K562 (cell line): ENCODE measurements at places on chromosomes 13 and 19. TPM values are rescaled to one million over a fixed set of nuclear protein-coding genes. Genes with fewer than 3 reads are reported as not detected.
A peak's percentile ranks its signal among the peaks of the same experiment; 100 is the strongest.

Gene ANO8
- 7.6 and 8.5 TPM in 2 replicates for total RNA-seq

- H3K4me3 ChIP-seq, result no peak overlapping the region
- no peaks in the 10 kb centered on the region for H3K4me1 ChIP-seq
- H3K27ac ChIP-seq, result no peak overlapping the region
- peaks cover 12% of the 10 kb centered on the region; the same call in 2 of the 3 replicates for H3K27me3 ChIP-seq
Observed at GRCh38 chr13:44903574-44903985, 85.7 kb downstream of the NUFIP1 start.

Gene PLA2G4C
- 0.35 and 0.38 TPM in 2 replicates for total RNA-seq

- H3K4me3 ChIP-seq, result no peak overlapping the region
- H3K36me3 ChIP-seq, result peaks cover 79% of the 10 kb centered on the region
- no peaks in the 10 kb centered on the region for H3K27me3 ChIP-seq
- peaks cover 12% of the 10 kb centered on the region; the same call in 1 of the 2 replicates for H3K4me1 ChIP-seq
- no peak for DNase-seq
Observed at GRCh38 chr19:46373491-46374359, 26.8 kb downstream of the PPP5C start.

DNA sequence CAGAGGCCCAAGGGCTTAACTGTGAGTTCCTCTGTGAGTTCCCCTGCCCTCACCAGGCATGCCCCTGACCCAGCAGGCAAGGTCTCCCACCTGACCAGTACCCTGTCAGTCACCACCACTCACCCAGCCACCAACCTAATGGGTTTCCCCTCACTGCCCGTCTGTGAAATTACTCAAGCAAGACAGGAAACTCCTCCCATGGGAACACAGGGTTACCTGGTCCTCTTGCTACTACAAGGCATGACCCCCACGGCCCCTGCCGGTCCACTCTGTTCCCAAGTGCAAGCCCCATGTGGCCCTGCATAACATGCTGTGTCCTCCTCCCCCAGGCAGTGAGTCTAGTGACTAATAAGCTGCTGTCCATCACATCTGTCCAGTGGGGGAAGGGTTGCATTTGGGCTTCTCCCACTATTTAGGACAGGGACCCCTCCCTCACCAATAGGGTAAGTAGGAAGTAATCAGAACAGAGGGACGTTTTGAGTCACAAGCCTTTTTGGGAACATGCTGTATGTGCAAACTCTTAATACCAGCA is 8.0 kb upstream of the DHRS12 start:
- H3K27me3 ChIP-seq, result no peaks in the 10 kb centered on the region
- H3K4me3 ChIP-seq, result no peak overlapping the region
- H3K36me3 ChIP-seq, result no peaks in the 10 kb centered on the region
- no peak overlapping the region for H3K27ac ChIP-seq

DNA sequence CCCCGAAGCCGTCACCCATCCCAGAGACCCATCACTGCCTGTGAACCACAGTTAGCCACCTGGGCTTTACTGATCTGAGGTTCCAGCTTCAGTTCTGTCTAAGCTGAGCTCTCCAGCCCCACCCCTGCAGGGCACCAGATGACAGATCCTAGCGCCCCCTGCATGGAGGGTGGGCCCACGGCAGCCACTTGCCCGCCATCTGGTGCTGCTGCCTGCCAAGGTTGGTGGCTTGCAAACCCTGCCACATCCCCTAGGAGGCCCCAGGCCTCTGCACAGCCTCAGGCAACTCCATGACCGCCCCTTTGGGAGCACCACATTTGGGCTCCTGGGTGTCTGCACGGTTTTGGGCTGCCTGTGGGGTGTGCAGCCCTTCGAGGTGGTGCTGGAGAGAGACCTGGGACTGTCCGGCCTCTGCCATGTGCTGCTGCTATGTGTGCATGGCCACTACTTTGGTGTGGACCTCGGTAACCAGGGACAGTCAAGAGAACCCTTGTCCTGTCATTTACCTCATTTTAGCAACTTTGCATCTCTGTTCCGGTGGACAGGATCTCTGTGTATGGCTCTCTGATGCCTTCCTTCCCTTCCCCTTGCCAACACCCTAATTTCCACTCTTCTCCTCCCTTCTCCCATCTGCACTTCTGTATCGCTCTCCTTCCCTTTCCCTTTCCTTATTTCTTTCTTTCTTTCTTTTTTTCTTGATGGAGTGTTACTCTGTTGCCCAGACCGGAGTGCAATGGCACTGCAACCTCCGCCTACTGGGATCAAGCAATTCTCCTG is 17.4 kb upstream of the SDHAF1 start:
- no peaks in the 10 kb centered on the region for H3K36me3 ChIP-seq
- H3K4me3 ChIP-seq, result no peak overlapping the region
- peak; percentile 63 for DNase-seq
- no peak overlapping the region for H3K27ac ChIP-seq
- H3K4me1 ChIP-seq, result peaks cover 8% of the 10 kb centered on the region; the same call in 1 of the 2 replicates

DNA sequence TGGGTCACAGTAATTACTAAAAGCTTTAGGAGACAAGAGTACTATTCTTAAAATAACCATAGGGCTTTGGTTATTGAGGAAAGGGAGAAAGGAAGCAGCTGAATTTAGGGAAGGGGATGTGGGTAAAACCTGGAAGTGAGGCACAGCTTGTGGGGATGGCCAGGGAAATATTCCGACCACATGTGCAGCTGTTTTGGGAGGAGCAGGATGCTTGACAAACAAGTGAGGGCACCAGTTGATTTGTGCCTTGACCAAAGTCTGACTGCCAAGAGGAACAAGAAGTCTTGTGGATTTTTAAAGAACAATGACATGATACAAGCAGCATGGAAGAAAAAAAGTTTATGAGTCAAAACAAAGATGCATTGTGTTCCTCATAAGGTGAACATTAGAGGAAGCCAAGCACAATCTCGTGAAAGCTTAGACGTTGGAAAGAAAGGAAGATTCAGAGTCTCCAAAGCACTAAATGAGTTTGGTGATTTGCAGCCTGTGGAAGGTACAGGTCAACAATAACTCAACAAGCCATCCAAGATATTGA is 108.5 kb upstream of the GPC6 start:
- DNase-seq, result no peak
- no peak overlapping the region for H3K27ac ChIP-seq
- H3K4me3 ChIP-seq, result no peak overlapping the region
- no peaks in the 10 kb centered on the region for H3K36me3 ChIP-seq

DNA sequence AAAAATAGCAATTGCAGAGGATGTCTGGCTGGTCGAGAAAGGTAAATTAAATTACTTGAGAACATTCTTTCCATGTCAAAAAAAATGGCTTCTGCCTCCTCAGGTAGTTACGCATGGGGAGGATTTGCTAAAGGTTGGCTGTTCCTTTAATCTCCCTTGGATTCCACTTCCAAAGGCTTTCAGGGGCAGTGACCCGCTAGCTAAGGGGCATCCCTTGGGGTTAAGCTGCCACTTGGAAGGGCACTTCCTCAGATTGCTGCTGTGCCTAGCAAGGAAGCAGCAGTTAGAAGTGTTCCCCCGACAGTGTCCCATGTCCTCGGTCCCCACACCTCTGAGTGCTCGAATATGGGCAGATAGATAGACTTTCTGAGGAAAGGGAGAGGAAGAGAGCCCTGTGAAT is 108.5 kb downstream of the RGCC start:
- no peaks in the 10 kb centered on the region; the same call in 2 of the 3 replicates for H3K4me1 ChIP-seq
- no peak overlapping the region for H3K4me3 ChIP-seq
- no peaks in the 10 kb centered on the region for H3K27me3 ChIP-seq
- peaks cover 10% of the 10 kb centered on the region; the same call in 1 of the 3 replicates for H3K36me3 ChIP-seq

Gene BSG
- total RNA-seq, result 495 and 506 TPM in 2 replicates

Gene ZNF90
- total RNA-seq, result 0.58 and 0.89 TPM in 2 replicates
